ENCODE measurements at places on chromosomes 3 and 15. TPM values are rescaled to one million over a fixed set of nuclear protein-coding genes. Genes with fewer than 3 reads are reported as not detected.

The PGBD4 gene
- 0.82 TPM for total RNA-seq

DNA sequence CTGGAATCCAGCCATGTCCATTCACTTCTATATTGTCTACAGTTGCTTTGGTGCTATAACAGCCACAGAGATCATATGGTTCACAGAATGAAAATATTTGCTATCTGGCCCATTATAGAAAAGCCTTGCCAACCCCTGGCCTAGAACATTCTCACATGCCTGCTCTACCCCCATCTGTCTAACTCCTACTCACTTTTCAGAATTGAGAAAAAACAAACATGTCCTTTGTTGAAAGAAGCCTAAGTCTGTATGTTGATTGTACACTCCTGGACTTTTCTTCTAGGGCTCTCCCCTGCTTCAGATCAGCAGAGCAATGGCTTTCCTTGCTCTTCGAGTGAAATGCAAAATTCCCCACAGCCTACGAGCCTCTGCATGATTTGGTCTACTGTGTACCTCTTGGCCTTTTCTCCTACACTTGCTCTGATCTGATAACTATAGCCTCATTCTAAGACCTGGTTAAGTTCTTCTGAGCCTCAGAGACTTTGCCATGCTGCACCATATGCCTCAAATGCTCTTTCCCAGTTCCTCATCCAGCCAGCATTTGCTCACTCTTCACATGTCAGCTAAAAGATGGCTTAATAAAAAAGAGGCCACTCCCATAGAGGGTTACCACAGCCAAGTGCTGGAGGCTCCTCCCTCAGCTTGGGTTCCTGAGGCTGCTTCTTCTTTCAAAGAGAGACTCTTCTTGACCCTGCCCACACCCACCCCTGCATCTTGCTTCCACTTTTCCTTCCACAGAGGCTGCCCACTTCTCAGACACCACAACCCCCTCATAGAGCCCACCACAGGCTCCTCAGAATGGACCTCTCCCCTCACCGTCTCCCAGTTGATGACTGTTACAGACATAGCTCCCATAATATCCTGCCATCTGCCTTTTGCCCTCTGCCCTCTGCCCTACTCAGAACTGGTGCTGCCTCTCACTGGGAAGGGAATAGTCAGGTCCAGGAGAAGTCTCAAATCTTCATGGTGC lies 22.9 kb upstream of the DCLK3 start:
- peak; percentile 39 for ATAC-seq

DNA sequence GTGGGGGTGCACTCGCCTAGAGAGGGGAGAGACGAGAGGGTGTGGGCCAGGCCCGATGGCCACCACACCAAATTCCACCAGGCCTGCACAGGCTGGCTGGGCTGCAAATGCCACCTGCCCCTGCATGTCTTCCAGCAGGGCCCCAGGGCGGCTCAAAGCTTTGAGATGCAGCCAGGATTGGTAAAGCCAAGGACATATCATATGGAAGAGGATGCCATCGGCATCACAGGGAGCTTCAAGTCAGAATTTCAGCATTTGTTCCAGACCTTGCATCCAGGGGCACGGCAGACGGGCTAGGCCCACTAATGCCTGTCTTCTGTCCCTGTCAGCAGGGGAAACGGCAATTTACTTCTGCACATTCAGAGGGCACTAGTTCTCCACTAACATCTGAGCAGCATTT lies 97.8 kb downstream of the NUP210 start:
- ATAC-seq: no peak

- ATAC-seq: no peak
Observed at GRCh38 chr15:70526221-70526973, 237.0 kb downstream of the UACA start.

- ATAC-seq: no peak
Observed at GRCh38 chr3:178099274-178099673, 437.0 kb upstream of the KCNMB2 start.
